ENCODE measurements at places on chromosomes 2 and 18.

- no peak for DNase-seq
Observed at GRCh38 chr2:75087736-75088135, 111.6 kb downstream of the TACR1 start.

GRCh38 chr2:228599297-228599696, 417.8 kb upstream of the SPHKAP start:
- DNase-seq, result no peak

GRCh38 chr18:35983818-35984217, 11.3 kb downstream of the RMP24 start:
- peak; percentile 61 for DNase-seq

- no peak for DNase-seq
Observed at GRCh38 chr2:139721411-139721995, 941.3 kb upstream of the NXPH2 start.

- DNase-seq, result peak; percentile 83
Observed at GRCh38 chr2:201357221-201357620, at the start of gene FLACC1. TSS of gene FLACC1 (minus strand) at chr2:201357345. CDS start at chr2:201351404, 5,941 bp downstream.

DNA sequence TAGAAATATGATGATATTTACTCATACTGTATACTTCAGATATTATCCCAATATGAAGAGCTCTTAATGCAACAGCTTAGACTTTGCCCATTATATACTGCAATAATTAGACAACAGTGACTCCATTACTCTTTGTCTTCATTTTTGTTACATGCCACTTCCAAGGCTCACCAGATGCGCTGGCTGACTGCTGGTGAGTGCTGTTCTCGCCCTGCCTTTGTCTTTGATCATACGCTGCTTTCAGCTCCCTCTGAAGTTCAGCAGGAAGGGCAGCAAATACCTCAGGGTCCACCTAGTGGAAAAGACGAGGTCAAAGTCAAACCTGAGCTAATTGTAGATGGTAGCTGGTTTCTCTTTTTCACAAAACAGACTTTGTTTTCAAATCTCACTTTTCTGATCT, 66.3 kb downstream of the EIF5B start:
- DNase-seq, result no peak

DNA sequence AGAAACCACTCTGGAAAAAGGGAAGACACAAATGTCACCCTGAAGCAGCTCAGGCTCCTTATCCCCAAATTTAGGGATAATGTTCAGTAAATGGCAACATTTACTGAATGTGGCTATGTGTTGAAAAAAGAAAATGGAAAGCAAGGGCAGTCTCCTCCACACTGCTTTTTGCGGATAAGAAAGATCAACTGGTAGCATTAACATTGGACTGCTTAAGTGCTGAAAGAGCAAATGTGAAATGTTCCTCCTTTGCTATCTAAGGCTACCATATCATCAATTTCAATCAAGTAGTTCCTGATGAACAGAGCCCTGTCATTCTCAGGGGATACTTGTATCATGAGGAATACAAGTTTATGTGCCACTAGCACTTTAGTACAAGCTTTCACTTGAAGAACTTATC, 12.5 kb downstream of the FBXO11 start:
- no peak for DNase-seq

- no peak for DNase-seq
Observed at GRCh38 chr2:42965196-42965595, 172.8 kb upstream of the HAAO start.

GRCh38 chr18:8107426-8107825, 501.8 kb upstream of the RAB12 start:
- peak; percentile 37 for DNase-seq

DNA sequence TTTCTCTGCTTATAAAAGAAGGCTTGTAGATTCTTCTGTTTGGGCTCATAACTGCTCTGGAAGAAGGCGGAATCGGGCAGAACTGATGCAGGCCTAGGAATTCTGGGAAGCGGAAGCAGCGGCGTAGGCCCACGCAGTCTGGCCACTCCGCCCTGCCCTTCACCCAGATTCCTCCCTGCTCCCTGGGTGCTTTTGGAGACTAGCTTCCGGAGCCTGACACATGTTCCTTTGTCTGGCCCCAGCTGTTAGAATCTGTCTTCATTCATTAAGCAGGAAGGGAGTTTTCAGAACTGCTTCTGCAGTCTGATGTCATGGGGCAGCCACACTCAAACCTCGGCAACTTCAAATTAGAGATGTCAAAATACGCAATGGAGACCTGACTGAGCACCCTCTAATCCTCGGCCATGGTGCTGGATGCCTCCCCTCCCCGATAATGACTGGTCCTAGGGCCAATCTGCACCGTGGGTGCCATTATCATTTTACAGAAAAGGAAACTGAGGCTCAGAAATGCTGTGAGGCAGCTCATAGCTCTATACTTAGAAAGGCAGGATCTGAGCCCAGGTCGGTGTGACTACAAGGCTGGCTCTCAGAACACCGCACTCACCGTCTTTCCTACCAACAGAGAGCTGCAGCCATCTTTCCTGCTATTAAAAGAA, 275.7 kb downstream of the MYCN start:
- DNase-seq, result no peak

GRCh38 chr2:129004940-129005490, 686.3 kb upstream of the HS6ST1 start:
- DNase-seq, result no peak

DNA sequence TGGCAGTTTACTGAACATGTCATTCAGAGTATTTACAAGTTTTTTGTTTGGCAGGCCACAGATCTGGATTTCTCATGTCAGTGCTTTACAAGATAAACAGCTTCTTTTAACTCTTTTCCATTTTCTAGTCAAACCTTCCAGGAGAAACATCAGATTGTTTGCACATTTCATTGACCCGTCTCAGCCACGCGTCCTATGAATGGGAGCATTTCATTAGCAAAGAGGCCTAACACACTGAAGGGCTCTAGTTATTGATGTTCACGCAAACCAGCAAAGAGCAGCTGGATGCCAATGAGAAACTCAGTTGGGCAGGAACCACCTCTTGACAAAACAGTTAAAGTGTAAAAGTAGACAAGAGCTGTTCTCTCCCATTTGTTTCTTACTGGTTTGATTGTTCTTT, 29.2 kb upstream of the MFF start:
- no peak for DNase-seq

- no peak for DNase-seq
Observed at GRCh38 chr2:236242057-236242495, 22.1 kb downstream of the ASB18 start.

DNA sequence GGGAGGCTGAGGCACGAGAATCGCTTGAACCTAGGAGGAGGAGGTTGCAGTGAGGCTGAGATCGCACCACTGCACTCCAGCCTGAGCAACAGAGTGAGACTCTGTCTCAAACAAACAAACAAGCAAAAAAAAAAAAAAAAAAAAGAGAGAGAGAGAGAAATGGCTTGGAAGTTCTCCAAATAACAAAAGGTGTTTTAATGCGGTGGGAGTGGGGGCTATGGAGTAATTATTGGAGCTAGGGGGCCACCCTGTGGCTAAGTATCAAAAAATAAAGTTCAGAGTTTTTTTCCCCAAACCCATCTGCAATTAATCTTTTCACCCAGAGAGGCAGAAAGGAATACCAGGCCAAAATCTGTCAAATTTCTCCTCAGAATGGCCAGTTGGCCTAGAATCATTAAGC, 23.0 kb upstream of the CEP68 start:
- no peak for DNase-seq

DNA sequence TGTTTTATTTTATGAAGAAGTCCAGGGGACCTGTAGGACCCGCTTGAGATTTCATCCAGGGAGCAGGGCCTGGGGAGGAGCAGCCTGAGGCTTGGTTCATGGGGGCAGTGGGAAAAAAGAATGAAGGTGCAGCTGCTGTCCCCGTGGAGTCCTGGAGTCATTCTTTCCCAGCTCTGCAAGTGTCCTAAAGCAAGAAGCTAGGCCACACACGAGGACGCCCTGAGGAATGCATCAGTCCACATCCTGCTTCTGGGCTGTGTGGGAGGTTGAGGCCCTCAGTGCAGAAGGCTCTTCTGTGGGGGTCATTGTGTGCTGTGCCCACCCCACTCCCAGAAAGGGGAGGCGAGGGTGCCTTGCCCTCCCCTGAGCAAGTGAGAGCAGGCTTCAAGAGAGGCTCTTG, 179.9 kb upstream of the HS6ST1 start:
- no peak for DNase-seq

GRCh38 chr18:6557770-6558248, 143.1 kb upstream of the L3MBTL4 start:
- no peak for DNase-seq

- no peak for DNase-seq
Observed at GRCh38 chr2:205748639-205749038, 66.3 kb downstream of the NRP2 start.

DNA sequence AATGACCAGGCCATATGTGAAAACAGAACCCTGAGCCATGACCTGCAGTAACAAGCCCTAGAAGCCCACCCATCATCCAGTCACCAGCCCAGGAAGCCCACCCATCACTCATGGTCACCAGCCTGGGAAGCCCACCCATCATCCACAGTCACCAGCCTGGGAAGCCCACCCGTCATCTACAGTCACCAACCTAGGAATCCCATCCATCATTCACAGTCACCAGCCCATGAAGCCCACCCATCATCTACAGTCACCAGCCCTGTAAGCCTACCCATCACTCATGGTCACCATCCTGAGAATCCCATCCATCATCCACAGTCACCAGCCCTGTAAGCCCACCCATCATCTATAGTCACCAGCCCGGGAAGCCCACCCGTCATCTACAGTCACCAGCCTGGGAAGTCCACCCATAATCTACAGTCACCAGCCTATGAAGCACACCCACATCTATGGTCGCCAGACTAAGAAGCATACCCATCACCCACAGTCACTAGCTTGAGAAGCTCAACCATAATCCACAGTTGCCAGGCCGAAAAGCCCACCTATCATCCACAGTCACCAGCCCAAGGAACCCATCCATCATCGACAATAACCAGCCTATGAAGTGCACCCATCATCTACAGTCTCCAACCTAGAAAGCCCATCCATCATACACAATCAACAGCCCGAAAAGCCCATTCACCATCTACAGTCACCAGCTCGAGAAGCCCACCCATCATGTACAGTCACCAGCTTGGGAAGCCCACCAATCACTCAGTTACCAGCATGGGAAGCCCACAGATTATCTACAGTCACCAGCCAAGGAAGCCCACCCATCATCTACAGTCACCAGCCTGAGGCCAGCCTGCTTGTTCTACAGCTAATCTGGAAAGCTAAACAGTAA, 91.9 kb downstream of the TWIST2 start:
- no peak for DNase-seq

- DNase-seq, result peak; percentile 23
Observed at GRCh38 chr2:223032187-223033142, 19.5 kb upstream of the KCNE4 start.

DNA sequence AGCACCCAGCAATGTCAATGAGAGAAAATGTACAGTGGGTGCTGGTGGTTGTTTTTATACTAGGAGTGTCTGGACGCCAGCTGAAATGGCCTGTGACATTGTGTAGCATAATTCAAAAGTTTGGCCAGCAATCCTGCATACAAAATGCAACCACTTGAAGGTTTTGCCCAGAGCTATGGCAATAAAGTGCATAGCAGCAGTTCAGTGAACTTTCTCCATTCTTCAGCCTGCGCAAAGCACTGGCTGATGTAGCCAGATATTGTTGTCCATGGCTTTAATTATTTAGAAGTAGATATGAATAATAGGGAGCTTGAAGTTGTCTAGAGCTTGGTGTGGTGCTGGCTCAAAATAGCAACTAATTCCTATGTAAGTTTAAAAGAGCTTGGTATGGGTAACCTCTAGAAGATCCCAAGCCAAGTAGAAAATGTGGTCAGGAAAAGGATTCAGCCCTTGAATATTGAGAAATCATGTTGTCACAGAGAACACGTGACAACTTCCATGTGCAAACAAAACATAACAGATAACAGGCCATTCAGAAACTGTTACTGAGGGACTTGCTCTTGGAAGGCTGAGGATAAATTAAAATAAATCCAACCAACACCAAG, 33.3 kb upstream of the PGAP1 start:
- no peak for DNase-seq

DNA sequence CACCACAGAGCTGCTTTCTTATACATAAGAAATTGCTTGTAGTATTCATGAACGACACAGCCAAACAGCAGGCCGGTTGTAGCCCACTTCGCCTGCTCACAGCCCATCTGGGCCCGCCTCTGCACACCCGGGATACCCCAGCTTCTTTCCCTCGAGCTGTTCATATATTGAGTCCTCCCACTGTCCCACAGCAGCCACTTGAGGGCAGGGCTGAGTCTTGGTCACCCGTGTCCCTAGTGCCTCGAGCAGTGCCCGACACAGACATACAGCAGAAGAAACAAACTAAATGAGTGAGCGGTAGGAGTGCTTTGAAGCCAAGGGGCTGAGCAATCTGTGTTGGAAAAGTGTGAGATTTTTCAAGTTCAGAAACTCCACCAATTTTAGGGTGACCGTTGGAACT, 251.4 kb downstream of the KLHL29 start:
- DNase-seq, result no peak

DNA sequence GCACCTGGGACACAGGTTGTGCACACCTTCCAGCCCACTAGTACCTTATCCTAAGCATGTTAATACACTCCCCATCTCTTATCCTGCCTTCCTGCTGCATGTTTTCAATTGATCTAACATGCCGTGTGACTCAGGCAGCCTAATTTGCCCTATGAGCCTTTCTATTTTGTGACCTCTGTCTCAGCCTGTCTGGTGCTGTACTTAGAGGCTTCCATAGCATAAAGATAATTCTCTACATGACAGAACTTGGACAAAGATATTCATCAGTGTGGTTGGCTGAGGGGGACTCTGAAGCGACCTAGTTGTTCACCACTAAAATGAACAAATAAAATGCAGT, 8.6 kb upstream of the TMEM37 start:
- no peak for DNase-seq

DNA sequence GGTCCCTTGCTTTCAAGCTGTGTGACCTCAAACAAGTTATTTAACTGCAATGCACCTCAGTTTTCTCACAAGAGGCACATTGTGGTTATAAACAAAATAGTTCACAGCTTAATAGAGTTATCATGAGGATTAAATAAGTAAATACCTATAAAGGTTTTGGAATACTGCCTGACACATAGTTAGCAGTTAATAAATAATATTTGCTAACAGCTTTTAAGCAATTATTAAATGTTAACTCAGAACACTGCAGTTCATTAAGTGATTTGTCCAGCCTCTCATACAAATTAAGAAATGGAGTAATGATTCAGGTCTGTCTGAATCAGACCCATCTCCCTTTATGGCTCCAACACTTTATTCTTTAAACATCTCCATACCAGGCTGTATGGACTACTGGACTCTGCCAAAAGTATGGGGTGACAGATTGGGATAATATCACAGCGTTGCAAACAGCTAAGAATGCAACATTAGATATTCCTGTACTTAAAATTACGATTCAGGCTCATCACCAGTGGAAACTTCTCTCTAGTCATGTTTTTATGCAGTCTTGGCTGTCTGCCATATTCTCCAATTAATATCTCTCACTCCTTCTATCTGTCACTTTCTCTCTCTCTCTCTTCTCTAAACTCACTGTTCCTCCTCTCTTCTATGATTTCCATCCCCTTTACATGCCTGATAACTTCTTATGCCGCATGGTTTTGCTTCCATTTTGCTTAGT, 370.6 kb upstream of the UBE2E3 start:
- no peak for DNase-seq

- no peak for DNase-seq
Observed at GRCh38 chr2:21269382-21269781, 145.6 kb downstream of the TDRD15 start.

All from astrocyte of the spinal cord (primary cell).